Neuronal stem cell (in vitro differentiated cells): ENCODE measurements at places on chromosomes 1 and 21.

GRCh38 chr21:31886915-31887314, 14.1 kb downstream of the HUNK start:
- H3K4me1 ChIP-seq: peaks cover 4% of the 10 kb centered on the region
- DNase-seq: no peak
- no peak overlapping the region for H3K27ac ChIP-seq
- peaks cover 16% of the 10 kb centered on the region for H3K36me3 ChIP-seq
- no peaks in the 10 kb centered on the region for H3K27me3 ChIP-seq

GRCh38 chr21:45248893-45249381, 38.8 kb downstream of the POFUT2 start:
- H3K4me1 ChIP-seq: peaks cover 5% of the 10 kb centered on the region
- H3K36me3 ChIP-seq: no peaks in the 10 kb centered on the region

GRCh38 chr1:205047764-205048231, 4.8 kb downstream of the CNTN2 start:
- DNase-seq: no peak
- H3K36me3 ChIP-seq: no peaks in the 10 kb centered on the region
- H3K27ac ChIP-seq: no peak overlapping the region
- no peak overlapping the region for H3K4me3 ChIP-seq
- H3K4me1 ChIP-seq: no peaks in the 10 kb centered on the region

DNA sequence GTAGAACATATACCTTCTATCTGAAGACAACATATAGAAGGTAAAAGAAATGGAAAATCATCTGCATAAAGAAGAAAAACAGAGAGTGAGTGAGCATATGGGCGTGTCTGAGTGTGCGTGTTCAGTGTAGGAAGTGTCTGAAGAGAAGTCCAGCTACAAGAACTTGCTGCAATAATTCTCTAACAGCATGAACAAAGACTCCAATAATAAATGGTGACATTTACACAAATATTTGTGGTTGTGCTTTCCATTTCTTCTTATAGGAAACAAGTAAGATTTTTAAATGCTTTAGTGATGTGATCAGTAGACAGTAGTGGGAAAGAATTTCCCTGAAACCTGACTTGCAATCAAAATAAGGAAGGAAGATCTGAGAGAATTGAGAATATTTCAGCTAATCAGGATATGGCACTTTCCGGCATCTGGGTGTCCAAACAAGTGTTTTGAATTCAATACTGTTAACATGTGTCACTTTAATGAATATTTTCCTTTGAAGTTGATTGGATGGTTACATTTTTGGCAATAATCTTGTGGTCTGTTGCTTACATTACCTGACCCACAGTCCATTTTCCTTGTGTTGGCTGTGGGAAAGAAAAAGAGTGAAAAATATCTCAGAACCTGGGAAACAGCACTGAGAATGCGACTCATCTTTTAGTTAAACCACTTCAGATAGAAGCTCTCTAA, 154.0 kb downstream of the TGFB2 start:
- DNase-seq: no peak
- H3K27ac ChIP-seq: no peak overlapping the region
- no peak overlapping the region for H3K4me3 ChIP-seq
- peaks cover 17% of the 10 kb centered on the region for H3K4me1 ChIP-seq
- no peaks in the 10 kb centered on the region for H3K27me3 ChIP-seq

DNA sequence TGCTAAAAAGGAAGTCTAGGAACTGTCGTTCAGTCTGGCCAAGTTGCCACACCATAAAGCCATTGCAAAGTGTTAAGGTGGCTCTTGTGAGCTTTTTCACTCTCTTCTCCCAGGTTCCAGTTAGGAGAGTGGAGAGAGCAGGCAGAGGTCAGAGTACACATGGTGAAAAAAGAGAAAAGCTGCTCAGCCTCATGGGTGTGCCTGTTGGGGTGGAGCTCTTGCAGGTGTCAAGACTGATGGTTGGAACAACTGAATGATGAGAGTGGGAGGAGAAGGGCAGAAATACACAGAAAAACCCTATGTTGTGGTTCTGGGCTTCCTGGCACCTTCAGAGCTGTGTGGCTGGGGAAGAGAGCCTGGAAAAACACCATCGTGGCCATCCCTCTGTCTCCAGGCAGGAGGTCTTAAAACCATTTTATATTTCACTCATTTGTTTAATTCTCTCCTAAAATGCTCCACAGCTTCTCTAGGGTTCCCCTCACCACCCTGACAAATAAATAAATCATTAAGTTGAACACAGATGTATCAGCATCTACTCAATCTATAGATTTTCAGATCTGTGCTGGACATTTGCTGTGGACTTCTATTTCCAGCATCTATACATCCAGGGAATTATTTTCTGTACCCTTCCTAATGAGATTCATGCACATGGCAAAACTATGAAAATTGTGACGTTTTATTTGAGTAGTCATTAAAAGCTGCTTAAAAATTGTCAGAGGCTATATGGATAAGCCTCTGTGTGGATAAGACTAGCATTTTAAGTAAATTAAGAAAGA, 17.5 kb downstream of the UBASH3A start:
- DNase-seq: no peak
- H3K4me1 ChIP-seq: no peaks in the 10 kb centered on the region
- no peak overlapping the region for H3K27ac ChIP-seq
- H3K4me3 ChIP-seq: no peak overlapping the region
